NCI-H446 (cell line): ENCODE measurements at places on chromosomes 7 and 10.

DNA sequence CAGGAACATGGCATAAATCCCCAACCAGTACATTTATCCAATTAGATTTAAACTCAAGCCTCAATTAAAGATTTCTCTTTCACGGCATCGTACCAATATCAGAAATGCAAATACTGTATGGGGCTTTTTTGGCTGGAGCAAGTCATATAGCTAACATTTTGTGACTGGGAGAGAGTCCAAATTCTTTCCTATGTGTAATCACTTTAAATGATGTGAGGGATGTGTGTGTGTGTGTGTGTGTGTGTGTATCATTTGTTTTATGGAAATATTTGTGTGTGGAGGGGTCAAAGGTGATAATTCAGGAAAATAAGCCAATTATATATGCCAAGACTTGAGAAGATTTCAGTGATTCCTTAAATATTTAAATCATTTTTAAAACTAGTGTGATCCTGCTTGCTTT lies 196.6 kb downstream of the TRIL start:
- no peak for DNase-seq

- no peak for DNase-seq
Measured at GRCh38 chr10:6142644-6143043, 53.8 kb downstream of the RBM17 start.

DNA sequence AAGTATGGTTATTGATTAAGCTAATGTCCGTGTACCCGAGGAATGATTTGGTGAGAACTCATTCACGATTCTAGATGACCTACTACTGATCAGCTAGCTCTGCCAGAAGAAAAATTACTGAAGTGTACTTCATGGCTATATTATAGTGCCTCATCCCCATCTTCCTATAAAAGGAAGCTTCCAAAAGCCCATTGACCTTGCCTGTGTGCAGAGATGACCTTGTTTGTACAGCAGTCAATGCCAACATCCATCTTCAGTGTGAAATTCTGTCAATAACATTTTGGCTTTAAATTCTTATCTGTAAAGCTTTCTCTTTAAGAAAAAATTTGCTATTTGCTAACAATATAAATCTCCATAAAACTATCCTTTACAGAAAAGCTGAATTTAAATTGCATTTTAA lies 315.7 kb downstream of the THSD7A start:
- DNase-seq: no peak

DNA sequence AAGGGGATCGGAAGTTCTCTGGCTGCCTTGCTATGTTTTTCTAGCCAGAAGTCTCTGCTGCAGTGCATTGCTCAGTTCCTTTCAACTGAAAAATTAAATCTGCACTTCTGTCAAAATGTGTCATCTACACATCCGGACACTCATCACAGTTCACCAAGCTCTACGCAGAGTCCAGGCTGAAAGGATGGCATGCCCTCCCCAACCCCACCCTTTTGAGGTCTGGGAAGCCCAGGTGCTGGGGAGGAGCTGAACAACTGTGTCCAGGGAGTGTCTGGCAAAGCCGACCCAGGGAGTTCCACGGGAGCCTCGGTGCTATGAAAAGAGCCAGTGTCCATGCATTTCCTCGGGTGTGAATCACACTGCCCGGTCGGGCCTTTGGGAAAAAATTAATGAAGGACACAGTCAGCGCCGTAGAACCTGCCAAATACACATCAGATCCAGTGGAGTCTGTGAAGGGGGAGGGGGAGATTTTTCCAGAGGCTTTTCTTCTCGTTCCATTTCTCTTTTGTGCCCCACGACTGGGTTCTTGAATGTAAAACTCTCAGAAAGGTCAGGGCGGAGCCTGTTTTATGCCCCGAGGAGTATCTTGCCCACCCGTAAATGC lies 757 bp upstream of the PALS2 start:
- DNase-seq: peak; percentile 32

- DNase-seq: peak; percentile 14
Measured at GRCh38 chr7:80941208-80941758, 22.4 kb upstream of the SEMA3C start.

DNA sequence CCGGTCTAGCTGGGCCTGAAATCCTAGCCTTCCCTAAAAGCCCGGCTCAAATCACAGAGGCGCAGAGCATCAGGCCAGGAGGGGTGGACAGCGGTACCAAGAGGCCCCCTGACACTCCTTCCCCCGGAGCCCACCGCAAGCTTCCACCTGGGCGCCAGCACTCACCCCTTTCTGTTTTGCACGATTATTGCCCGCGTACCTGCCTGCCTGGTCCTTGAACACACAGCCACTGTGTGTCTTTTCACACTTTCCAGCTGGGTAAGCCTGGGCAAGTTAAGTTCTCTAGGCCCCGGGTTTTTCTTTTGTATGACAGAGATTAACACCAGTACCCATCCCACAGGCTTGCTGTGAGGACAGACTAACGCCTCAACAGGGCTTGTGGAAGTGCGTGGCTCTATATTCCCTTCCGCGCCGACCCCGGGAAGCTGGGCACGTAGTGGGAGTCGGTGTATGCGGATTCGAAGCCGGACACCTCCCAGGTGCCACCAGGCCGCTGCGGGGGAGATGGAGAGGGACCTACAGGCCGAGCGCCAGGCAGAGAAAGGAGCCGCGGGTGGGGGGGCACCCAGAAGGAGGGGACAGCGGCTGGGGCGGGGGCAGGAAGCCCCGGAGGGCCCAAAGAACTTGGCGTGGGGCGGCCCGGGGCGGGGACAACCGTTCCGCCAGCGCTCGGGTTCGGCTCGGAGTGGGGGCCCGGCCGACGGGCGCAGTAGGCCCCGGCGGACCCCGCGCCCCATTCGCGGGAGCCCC lies 792 bp downstream of the ZNF746 start:
- DNase-seq: no peak

DNA sequence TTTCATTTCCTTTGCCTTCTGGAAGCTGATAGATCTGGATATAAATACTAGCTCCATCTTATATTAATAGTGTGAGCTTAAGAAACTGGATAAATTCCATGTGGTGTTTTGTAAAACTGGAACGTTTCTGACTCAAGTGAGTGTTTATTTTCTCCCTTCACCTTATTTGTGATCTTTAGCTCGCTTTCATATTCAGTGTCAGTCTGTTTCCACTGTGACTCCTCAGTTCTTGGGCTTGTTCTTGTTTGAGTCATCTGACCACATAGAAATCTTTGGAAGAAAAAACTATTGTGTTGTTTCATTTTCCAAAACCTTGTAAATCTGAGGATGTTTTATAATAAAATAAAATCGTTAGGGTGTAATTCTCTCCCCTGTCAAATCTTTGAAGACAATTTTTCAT lies 186.4 kb downstream of the POLR1F start:
- no peak for DNase-seq

DNA sequence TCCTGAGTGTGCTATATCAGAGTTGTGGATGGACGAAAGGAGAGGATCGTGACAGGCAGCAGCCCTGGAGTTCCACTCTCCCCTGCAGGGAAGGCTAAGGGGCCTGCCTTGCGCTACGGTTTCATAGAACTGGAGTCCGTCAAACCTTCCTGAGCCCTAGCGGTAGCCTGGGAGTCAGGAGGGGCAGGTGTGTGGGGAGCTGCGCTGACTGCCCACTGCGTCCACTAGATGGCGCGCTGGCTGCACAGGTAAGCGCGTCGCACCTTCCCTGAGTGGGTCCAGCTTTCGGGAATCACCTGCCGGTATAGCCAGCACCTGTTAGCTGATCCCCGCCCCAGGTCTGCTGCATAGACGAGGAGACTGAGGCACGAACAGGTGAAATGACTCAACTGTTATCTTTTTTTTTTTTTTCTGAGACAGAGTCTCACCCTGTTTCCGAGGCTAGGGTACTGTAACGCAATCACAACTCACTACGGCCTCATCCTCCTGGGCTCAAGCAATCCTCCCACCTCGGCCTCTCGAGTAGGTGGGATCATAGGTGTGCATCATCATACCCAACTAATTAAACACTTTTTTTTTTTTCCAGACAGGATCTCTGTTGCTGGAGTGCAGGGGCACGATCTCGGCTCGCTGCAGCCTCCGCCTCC lies 20.2 kb upstream of the BAIAP2L1 start:
- peak; percentile 25 for DNase-seq

- DNase-seq: no peak
Measured at GRCh38 chr10:14757986-14758385, 16.7 kb downstream of the FAM107B start.

DNA sequence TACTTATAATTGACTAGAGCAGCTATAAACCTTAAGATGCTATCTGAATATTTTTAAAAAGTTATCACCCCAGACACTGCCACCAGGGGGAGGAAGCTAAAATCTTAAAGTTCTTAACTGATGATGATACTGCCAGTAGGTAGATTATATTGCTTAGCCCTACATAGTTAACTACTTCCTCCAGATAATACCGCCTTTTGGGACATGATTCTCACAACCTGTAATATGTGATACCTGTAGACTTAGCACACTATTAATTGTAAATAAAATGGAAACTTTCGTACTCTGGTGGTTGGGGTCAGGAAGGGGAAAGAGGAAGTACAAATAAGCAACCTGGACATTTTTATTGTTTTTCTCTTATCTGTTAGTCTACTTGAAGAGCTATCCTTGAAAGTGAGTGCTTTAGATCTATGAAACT lies 268.9 kb downstream of the ADK start:
- DNase-seq: no peak

DNA sequence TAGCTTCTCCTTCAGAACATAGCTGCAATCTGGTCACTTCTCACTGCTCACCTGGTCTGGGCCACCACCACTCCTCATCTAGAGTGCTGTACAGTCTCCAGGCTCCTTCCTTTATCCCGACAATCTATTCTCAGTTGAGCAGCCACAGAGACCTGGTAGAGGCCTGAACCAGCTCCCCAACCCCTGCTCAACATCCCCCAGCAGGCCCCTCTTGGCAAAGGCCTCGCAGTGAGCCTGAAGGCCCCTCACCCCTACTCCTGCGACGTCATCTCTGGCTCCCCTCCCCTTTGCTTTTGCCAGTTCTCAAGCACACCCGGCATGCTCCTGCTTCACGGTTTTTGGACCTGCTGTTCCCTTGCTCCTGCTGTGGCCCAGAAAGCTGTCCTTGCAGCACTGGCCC lies 113.9 kb downstream of the ARHGAP22 start:
- DNase-seq: no peak

GRCh38 chr10:107653832-107654287 lies 489.4 kb upstream of the SORCS1 start:
- no peak for DNase-seq
